Activated CD8-positive, alpha-beta memory T cell treated with anti-CD3 and anti-CD28 coated beads for 4 hours (primary cell): ENCODE measurements at places on chromosomes 7 and 10.

DNA sequence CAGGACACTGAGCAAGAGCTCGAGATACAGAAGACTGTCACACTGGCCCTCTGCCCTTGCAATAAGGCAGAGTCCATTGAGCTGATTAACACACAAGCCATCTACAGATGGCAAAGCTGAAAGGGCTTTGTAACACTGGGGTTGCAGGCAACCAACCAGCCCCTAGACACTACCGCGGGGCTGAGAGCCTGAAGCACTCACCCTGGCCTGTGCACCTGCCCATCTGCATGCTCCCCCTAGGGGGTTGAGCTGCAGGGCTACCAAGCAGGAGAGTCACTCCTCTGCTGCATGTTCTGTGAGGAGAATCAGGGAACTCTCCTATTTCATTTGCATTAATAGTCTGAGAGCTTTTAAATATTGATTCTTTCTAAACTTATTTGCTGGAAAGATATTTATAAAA lies 128.1 kb upstream of the VIPR2 start:
- no peak for DNase-seq

DNA sequence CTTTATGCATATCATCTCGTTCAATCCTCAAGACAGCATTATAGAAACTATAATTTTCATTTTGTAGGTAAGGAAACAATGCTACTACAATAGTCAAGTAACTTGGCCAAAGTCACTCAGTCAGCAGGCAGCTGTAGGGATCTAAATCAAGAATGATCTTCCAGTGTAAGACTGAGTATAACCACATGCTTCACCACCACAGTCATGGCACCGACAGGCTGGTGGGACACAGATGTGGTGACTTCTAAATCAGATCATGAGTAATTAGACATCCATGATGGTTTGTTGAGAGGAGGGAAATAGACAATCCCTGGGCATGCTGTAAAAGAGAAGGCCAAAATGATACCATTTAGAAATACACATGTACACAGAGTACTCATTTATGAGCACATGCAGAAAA lies 84.1 kb upstream of the ASAH2 start:
- no peak for DNase-seq

DNA sequence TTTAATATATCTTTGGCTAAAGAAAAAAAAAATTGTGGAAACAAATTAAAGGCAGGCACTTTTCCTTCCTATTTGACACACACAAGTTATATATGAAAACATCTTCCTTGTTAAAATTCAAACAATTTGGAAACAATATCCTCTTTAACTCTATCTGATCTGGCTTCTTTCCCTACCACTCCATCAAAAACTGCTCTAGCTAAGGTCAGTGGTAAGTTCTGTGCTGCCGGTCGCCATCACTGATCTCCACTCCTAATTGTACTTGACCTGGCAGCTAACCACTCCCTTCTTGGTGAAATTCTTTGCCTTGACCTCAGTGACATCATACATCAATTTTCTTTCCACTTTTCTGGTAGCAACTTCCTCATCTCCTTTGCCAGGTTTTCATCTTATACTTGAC lies 47.9 kb upstream of the MRLN start:
- no peak for DNase-seq

DNA sequence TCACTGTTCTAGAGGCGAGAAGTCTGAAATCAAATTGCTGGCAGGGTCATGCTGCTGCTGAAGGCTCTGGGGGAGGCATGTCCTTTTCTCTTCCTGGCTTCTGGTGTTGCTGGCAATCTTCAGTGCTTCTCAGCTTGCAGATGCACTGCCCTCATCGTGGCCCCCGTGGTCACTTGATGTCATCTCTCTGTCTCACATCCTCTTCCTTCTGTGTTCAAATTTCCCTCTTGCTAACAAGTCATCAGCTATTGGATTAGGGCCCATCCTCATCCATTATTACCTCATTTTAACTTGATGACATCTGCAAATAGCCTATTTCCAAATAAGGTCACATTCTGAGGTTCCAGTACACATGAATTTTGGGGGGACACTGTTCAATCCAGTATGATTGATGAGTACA lies 36.6 kb upstream of the SRGN start:
- DNase-seq: no peak

DNA sequence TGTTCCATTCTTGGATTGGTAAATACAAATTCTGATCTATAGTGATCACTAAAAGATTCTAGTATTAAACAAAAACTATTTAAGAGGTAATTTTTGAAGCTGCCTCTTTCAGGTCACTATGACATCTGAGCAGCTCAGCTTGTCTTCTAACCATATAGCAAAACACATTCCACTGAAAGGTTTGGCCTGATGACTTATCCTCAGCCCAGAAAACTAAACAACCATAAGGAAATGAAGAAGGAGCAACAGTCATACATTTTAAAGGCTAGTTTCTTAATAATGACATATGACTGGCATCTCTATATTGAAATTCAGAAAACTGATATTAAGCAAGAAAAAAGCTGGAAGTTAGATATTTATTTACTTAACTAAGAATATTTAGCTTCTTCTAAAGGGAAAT lies 24.6 kb downstream of the NT5C2 start:
- no peak for DNase-seq

GRCh38 chr10:23433701-23434100 lies 5.2 kb upstream of the OTUD1 start:
- no peak for DNase-seq

DNA sequence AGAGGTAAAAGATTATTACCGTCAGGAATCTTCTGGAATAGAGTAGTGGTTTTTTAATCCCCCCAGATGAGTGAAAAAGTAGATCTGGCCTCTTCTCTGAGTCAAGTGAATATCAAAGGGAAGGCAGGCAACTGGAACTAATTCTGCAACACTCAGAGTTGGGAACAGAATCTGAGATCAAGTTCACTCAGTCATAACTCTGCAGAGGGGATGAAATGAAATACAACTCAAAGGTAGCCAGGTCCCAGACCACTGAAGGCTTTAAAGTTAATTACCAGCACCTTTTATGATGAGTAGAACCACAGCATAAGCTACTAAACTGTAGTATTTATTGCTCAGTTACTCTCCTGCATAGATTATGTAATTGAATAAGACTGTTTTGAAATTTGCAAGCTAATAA lies 455.6 kb upstream of the AKR1E2 start:
- DNase-seq: no peak

GRCh38 chr10:13829790-13830189 lies 243.0 kb downstream of the PRPF18 start:
- DNase-seq: no peak

DNA sequence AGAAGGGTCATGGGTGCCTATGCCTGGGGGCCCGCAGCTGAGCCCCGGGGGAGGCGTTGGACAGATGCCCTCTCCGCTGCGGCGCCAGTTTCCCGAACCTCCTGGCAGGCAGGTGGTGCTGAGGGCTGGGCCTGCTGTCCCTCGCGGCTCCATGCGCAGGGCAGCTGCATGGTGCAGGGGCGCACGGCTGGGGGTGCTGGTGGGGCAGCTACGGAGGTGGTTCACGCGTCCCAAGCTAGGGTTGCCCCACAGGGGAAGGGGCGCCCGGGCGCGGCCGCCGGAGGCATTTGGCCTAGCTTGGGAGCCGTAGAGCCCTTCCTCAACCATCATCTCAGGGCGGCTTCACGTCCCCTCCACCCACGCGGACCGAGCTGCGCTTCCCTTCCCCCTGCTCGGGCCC lies 146.0 kb downstream of the CCDC201 start:
- no peak for DNase-seq

- DNase-seq: no peak
Measured at GRCh38 chr7:149776289-149776688, 2.9 kb upstream of the ZNF467 start.

GRCh38 chr7:105270117-105270516 lies 118.6 kb downstream of the SRPK2 start:
- no peak for DNase-seq

GRCh38 chr10:89301721-89302445 lies at the start of gene IFIT2:
Gene IFIT2, plus strand, starts transcription at chr10:89302046. Its CDS starts 78 bp downstream, at chr10:89302124.
- DNase-seq: no peak

- no peak for DNase-seq
Measured at GRCh38 chr10:37495415-37495814, 362.0 kb downstream of the ZNF248 start.
